ENCODE measurements at places on chromosomes 3 and 15.

- no peak for DNase-seq
These were observed 29.9 kb downstream of the CEP152 start for GRCh38 chr15:48781017-48781416.

DNA sequence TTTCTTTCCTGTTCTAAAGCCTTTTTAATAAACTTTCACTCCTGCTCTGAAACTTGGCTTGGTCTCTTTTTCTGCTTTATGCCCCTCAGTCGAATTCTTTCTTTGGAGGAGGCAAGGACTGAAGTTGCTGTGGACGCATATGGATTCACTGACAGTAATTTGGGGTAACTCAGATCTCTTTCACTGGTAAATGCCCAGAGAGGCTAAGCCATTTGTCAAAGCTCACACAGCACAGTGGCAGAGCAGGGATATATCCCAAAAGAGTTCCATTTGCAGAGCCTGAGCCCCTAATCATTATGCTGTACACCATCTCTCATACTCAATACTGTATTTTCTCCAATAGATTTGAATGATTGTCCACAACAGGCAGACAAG, 72.3 kb upstream of the GALNT15 start:
- DNase-seq, result no peak

DNA sequence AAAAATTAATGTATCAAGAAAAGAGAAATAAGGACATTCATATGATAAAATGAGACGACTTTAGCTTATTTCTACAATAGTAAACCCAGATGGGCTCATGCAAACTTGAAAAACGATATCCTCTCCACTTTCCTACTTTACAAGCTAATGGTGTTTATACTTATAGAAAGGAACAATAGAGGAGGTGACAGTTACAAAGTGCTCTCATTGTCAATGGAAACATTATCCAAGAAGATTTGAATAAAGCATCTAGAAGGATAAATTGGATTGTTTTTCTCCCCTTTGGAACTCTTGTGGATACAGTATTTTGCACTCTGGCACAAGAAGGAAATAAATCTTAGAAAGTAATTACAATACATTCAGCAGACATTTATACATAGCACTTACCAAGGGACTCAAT, 20.2 kb upstream of the CCDC66 start:
- DNase-seq, result no peak

- DNase-seq, result no peak
These were observed 26.0 kb upstream of the CCK start for GRCh38 chr3:42292009-42292408.

GRCh38 chr3:185460719-185461350, 38.0 kb downstream of the TMEM41A start:
- peak; percentile 3 for DNase-seq

DNA sequence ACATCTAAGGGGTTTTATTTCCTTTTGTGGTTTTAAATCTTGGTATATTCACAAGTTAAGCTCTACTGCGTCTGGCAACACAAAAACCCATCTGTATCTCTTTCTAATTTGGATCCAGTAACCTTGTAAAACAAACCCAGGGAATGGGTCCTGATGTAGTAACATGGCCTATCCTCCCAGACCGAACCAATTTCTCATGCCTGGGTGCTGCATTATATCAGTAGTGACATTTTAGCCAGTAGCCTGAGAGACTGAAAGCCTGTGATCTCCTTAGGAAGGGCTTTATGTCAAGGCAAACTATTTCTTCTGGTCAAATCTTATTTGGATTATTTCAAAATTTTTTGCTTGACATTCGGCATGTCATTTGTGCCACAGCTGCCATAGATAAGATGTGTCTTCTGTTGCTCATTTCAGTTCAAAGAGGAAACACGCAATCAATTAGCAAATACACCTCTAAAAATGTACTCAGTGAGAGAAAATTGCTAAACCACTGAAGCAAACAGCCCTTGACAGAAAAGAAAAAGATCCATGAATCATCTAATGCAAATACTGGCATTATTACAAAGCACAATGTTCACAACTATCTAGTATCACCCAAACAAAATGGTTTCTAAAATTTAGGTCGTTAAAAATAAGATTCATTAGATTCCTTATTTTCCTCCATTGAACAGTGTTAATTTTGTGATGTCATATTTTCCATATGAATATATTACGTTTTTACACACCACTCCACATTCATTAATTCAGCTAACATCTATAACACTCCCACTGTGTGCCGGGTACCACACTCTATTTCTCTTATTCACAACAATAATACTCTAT, 4.0 kb downstream of the NPTN start:
- DNase-seq, result no peak

DNA sequence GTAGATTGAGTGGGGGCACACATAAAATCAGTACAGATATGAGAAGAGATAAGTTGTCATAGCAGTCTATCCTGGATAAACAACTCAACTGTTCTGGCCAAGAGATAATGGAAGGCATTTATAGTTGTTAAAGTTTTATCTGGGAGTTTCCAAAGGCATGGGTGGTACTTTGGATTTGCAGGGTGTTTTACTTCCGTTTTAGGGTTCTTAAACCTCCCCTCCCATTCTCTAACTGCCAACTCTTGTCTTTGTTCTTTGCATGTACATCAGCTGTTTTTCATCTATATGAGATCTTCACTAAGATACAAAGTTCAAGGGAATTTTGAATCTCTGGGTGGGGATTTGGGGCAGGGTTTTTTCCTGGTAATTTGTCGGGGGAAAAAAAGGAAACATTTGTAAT, 174.7 kb upstream of the CGNL1 start:
- DNase-seq, result no peak

GRCh38 chr3:193335031-193335430, 43.5 kb downstream of the ATP13A5 start:
- DNase-seq, result no peak

DNA sequence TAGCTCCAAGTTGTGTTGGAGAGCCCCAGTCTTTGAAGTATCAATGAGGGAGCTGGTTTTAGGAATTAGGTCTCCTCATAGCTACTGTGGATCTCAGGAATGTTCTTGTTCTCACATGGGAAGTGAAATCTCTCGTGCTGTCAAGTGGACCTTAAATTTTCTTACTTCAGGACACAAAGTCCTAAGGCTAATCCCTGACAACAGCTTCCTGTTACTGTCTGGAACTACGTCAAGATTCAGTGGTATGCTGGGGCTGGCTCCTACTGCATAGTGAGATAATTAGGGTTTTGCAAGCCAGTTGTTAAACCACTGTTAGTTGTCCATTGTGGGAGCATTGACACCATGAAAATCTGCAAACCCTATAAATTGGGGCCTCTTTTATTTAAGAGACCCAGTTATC, 22.8 kb downstream of the MESP1 start:
- no peak for DNase-seq

- DNase-seq, result no peak
These were observed 211.6 kb upstream of the NECTIN3 start for GRCh38 chr3:110859993-110860392.

DNA sequence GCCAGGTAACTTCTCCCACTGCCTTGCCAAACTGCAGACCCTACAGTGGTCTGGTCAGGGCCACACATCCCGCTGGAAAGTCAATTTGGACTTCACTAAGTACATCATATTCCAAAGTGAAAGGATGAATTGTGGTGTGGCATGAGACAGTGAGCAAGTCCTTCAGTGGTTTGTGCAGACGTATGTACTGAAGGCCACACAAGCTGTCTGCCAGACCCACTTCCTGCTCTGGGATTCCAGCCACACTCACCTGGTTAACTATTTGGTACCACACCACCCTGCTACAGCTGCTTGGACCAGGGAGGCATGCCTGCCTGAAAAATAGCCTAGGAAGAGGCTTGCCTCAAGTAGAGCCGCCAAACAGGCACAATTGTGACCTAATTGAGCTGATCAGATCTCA, 94.1 kb upstream of the STRIT1 start:
- DNase-seq, result no peak

- no peak for DNase-seq
These were observed 652.0 kb upstream of the NECTIN3 start for GRCh38 chr3:110419601-110420000.

- DNase-seq, result no peak
These were observed 354.6 kb downstream of the GAP43 start for GRCh38 chr3:115977866-115978265.

DNA sequence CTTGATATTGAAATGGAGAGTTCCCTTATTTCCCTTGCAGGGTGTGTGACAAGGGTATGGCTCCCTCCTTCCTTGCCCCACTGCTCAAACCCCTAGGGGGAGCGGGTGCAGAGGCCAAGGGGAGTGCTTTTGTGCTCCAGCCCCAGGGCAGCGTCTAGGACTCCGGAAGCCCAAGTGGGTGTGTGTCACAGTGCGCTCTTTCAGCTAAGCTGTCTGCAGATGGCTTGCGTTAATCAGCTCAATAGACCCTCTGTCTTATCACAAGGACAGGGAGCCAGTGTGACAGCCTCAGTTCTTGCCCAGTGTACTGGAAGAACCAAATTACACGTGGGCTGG, 523.6 kb upstream of the LMCD1 start:
- peak; percentile 89 for DNase-seq

- DNase-seq, result no peak
These were observed 364.4 kb upstream of the ARHGEF26 start for GRCh38 chr3:153756816-153757215.

DNA sequence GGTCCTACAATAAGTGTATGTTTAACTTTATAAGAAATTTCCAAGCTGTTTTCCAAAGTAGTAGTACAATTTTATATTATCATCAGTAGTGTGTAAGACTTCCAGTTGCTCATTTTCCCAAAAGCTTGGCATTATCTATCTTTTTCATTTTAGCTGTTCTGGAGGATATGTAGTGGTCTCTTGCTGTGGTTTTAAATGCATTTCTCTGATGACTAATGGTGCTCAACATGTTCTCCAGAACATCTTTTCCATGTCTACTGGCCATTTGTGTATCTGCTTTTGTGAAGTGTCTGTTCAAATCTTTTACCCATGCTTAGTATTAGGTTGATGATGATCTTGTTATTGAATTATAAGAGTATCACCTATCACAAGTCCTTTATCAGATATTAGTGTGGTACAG, 13.3 kb downstream of the BCL2A1 start:
- DNase-seq, result no peak

DNA sequence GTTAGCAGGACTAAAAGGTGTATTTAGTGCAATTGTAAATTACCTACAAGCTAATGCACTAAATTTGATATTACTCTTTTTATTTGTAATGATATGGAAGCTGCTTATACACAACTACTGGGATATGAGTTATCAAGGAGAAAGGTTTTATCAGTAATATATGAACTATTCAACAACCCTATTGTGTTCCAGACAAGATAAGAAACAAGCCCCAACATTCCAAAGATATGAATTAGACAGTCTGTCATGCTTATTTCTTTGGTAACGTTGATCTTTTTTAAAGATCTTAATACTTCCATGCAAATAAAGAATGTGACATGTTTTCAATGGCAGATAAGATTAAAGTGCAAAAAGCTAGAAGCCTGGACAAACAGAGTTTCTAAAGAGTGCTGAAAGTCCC, 314.0 kb upstream of the THBS1 start:
- DNase-seq, result no peak

DNA sequence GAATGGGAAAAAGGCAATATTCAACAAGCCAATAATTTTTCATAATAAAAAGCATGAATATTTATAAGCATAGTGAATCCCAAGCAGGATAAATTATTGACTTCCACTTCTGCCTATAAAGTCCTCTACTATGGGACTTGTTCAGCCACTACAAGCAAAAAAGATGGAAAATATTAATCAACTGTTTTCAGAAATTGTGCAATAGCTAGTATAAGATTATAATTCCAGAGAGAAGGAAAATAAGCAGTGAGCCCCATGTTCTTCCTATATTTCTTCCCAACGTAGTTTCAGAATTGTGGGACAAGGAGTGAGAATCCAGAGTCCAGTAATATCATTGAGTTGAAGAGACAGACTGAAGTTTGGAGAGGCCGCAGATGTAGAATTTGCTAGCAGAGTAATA, 24.3 kb downstream of the SGO1 start:
- DNase-seq, result no peak

- DNase-seq, result no peak
These were observed 200.6 kb upstream of the ZBTB20 start for GRCh38 chr3:115347737-115348136.

- DNase-seq, result no peak
These were observed 68.6 kb downstream of the ITGB5 start for GRCh38 chr3:124818398-124819091.

DNA sequence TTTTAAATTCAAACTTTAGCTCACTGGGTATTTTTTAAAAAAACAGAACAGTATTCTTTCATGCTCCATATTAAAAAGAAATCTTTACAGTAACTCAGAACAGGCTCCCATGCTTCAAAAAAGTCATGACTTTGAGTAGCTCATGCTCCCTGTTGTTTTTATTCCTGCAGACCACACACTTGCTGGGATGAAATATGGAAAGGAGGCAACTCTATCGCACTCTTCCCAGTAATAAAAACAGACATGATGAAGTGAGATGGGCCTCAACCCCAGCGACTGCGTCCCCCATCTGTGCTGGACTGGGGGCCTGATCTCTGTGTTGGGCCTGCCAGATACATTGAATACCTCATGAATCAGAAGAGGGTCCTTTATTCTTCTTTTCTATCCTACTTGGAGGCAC, 58.9 kb downstream of the ARHGEF3 start:
- no peak for DNase-seq

GRCh38 chr3:8942746-8943488, 20.4 kb downstream of the RAD18 start:
- no peak for DNase-seq

GRCh38 chr3:172317984-172318383, 130.3 kb downstream of the GHSR start:
- no peak for DNase-seq

DNA sequence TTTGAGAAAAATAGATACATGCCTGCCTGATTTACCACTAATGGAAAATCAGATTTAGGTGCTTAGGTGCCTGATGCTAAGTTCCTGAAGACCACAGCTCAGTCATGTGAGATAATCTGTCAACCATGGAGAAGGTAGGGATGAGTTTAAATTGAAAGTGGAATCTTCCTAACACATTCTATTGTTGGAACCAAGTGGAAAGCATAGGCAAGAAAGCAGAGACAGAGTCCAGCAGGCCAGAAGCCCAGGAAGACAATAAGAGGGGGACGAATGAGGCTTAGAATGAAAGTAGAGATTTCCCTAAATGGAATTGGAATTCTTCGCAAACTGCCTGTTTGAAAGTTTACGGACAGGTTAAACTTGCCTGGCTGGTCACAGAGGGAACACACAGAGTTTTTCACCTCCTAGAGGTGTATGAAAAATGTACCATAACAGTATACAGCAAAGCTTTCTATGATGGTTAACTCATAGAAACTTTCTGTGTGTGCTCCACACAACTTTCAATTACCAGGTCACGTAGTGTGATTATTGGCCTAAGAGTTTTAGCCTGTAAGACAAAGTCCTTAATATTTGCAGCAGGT, 453.8 kb upstream of the KCNMB2 start:
- no peak for DNase-seq

GRCh38 chr3:147089286-147089685, 317.1 kb downstream of the ZIC4 start:
- DNase-seq, result no peak

- no peak for DNase-seq
These were observed 37.8 kb downstream of the LMCD1 start for GRCh38 chr3:8539419-8539818.

DNA sequence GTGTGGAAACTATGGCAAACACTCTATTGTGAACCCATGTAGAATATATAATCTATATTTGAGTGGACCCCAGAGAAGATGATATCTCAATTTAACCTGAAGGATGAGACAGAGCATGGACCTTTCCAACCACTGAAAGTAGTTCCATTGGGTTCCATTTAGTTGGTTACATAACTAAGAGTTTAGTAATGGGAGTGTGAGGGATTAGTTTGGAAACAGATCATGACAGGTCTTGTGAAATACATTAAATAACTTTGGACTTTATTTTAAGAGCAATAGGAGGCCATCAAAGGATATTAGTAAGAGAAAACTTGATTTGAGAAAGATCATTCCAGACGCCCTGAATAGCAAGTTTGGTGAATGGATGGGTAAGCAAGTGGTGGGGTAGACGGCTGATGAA, 487.2 kb upstream of the ROBO2 start:
- DNase-seq, result no peak
